Glomerular endothelial cell (primary cell): ENCODE measurements at places on chromosomes 4 and X. TPM values are rescaled to one million over a fixed set of nuclear protein-coding genes. Genes with fewer than 3 reads are reported as not detected.

The MAGEA2 gene
- not detected in 2 replicates for total RNA-seq

The ASB12 gene
- 2.0 TPM in 1 of 2 replicates, not detected in the other for total RNA-seq

The C1QTNF7 gene
- total RNA-seq, result not detected in 2 replicates

The SH3TC1 gene
- total RNA-seq, result 91.2 and 227 TPM in 2 replicates

DNA sequence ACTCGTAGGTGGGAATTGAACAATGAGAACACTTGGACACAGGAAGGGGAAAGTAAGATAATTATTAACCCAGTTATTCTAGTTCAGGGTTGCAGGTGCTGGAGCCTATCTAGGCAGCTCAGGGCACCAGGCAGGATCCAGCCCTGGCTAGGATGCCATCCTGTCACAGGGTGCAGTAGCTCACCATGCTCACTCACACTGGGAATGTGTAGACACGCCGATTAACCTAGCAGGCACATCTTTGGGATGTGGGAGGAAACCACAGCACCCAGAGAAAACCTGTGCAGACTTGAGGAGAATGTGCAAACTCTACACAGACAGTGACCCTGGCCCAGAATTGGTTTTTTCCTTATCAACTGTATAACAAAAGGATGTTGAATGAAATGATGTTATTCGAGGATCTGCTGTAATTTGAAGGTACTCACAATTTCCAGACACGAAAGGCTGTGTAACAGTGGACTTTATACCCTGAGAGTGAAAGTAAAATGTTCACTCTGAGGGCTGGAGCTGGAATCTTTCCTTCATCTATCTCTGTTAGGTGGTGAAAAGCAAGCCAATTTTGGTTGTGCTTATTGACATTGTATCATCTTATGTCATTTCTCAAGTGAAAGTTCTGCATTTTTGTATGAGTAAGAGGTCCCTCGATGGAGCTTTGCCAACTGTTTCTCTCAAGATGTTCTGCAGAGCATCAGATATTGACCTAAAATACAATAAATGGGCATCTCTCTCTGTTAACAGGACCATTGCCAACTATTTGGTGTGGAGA, 78.8 kb downstream of the PHEX start:
- no peak for DNase-seq

DNA sequence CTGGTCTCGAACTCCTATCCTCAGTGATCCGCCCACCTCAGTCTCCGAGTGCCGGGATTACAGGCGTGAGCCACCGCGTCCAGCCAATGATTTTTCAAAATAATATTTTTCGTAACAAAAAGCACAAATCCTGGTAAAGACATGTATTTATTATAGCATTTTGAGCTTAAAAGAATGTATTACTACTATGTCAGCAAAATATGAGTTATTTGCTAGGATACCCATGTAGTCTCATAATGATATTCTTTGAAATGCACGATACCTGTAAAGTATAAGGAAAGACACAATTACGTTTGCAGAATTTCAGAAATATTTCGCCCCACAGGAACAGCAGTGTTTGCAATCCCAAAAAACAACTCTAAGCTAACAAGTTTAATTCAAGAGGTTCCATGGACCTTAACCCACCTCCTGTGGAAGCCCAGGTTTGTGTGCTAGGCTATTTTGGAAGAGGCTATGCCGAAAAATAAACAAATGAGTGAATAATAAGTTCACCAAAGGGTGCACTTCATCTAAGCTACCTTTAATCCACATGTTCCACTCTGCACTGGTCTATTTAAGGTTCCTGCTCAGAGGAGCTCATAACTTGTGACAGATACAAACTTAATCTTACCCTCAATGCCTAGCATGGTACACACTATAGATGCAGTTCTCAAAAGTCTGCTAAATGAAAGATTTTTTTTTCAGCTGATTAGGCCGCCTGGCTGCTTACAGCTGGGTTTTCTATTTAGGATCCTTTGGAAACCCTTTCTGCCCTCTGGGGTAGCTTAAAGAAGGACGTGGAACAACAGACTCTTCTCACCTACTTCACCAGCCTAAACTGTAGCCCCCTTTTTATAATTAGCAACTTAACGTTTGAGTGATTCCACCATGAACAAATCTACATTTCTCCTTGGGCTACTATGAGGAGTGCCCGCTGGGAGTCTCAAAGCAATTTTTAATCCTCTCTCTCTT, 5.0 kb downstream of the FRYL start:
- no peak for DNase-seq

- DNase-seq, result peak; percentile 73
Observed at GRCh38 chr4:145679991-145680455, at the start of gene C4orf51. Gene C4orf51, plus strand, starts transcription at chr4:145680146. Its CDS starts 58 bp downstream, at chr4:145680204.

- no peak for DNase-seq
Observed at GRCh38 chrX:21487832-21488231, 113.6 kb downstream of the CNKSR2 start.
